ENCODE measurements at places on chromosomes 4 and X.

- DNase-seq, result no peak
Measured at GRCh38 chr4:40331101-40331745, 3.9 kb upstream of the CHRNA9 start.

DNA sequence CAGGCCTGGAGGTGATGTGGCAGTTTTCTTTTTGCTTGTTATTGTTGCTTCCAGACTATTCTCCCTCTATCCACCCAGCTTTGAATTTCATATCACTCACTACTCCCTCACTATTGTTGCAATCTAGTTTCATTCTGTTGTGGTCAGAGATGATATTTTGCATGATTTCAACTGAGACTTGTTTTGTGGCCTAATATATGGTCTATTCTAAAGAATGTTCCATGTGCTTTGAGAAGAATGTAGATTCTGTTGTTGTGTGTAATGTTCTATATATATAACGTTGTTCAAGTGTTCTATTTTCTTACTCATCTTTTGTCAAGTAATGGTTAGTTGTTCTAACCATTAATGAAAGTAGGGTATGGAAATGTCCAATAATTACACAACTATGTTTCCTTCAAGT lies 59.0 kb downstream of the THOC2 start:
- DNase-seq, result no peak

DNA sequence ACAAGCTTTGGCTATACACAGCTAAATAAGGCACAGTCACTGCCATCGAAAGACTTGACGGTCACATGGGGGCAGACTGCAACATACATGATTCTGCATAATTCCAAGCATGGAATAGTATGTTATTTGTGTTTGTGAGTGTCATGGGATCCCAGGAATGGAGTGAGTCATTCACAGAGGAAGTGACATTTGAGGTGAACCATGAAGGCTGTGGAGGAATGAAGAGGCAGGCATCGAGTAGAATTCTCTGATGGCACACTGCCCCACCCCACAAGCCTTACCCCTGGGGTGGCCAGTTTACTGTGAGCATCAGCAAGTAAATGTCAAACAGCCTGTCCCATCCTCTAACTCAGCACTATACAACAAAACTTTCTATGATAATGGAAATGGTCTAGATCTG lies 619.7 kb downstream of the MID1IP1 start:
- no peak for DNase-seq

- no peak for DNase-seq
Measured at GRCh38 chr4:52891743-52892142, 29.6 kb downstream of the RASL11B start.

DNA sequence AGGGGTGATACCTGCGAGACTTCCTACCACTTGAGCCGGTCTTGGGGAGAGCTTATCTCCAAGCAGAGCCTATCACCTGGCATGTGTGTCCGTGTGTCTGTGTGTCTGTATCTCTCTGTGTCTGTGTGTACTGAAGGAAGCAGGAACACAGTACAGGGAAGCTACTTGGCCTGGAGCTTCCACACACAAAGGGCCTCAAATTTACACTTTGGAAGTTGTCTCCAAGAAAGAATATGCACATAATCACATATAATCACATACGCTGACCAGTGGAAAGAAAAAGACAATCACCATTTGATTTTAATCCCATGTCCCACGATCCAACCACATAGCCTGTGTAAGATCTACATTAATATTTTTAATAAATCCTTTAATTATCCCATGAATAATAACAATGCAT lies 13.2 kb upstream of the NKX6-1 start:
- DNase-seq, result no peak

DNA sequence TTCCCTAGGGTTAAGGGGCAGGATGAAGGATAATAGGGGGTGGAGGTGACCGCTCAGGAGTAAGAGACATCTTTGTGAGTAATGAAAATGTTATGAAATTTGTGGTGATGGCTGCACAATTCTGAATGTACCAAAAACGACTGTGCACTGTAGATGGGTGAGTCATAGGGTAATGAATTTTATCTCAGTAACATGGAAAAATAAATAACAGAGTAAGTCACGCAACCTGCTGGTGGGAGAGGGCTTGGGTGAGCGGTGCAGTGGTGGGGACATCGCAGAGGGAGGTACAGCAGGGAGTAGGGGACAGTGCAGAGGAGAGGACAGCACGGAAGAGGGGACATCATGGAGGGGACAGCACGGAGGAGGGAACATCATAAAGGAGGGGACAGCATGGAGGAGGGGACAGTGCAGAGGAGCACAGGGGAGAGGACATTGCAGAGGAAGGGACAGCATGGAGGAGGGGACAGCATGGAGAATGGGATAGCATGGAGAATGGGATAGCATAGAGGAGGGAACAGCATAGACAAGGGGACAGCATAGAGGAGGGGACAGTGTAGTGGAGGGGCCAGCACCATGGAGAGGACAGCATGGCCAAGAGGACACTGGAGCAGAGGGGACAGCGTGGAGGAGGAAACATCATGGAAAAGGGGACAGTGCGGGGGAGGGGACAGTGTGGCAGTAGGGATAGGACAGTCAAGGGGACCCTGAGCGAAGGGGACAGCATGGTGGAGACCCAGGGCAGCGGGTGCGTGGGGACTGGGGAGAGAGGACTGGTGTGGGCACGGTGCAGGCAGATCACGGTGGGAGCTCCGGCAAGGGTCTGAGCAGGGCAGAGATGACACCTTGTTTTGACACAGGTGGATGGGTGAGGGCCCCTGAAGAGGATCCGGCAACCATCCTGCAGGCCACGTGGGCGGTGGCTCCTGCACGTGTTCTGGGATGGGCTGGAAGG lies 68.5 kb upstream of the MXD4 start:
- DNase-seq, result no peak

GRCh38 chr4:38948551-38948950 lies 80.9 kb downstream of the FAM114A1 start:
- no peak for DNase-seq

GRCh38 chr4:8329859-8330761 lies 60.6 kb downstream of the HTRA3 start:
- DNase-seq, result no peak

DNA sequence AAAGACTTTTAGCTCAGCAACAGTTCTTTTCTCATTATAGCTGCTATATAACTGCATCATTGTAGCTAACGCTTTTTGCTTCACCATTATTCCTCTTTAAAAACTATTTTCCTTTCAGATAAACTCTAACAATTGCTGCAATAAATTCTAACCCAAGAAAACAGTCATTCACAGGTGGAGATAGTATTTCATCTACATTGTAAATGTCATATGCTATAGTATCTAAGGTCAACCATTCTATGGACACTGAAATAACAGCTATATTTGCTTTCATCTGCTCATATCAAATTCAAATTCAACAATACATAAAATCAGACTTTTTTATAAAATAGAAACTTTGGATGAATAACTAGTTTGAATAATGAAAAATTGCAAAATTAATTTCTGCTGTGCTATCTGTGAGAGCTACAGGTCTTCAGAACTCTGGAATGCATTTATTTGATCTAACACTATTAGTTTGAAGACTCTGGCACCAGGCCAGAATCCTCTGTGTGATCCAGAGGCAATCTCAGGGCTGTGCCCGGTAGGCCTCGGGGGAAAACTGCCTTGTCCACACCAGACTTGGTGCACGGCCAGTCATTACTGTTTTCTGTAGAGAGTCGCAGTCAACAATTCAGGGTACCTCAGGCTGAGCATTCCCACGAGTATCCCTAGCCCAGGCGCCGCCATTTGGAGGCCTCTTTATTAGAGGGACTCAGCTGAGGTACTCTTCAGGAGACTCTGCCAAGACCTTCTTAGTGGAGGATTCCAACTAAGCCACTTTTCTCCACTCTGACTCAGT lies 332.4 kb downstream of the SLC7A11 start:
- no peak for DNase-seq

- DNase-seq, result no peak
Measured at GRCh38 chr4:80266253-80266901, at the start of gene FGF5. Gene FGF5, plus strand, starts transcription at chr4:80266664. Its CDS starts 161 bp downstream, at chr4:80266825.

GRCh38 chr4:189414021-189414420 lies 526.7 kb upstream of the FRG1 start:
- no peak for DNase-seq

- DNase-seq, result no peak
Measured at GRCh38 chr4:113921089-113921794, 58.2 kb downstream of the ARSJ start.

DNA sequence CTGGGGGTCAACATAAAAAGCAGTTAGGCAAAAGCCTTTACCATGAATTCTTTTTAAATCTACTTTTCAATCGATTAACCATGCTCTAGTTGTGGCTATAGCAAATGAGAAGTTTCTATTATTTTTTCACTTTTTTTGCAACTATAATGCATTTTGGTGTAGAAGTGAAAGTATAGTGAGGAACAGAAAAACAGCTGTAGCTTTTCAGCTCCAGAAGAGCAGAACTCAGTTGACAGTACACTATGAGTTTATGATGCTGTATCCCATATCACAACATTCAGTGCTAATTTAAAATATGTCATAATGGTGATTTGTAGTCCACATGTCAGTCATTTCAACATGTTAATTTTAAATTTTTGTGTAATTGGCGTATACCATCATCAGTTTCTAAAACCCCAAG lies 8.7 kb upstream of the MUC7 start:
- DNase-seq, result no peak

Data from hematopoietic multipotent progenitor cell treated with erythropoietin and hydrocortisone succinate and interleukin-3 and kit ligand, for 15 days (in vitro differentiated cells).